ENCODE measurements at places on chromosomes 16 and 17.

DNA sequence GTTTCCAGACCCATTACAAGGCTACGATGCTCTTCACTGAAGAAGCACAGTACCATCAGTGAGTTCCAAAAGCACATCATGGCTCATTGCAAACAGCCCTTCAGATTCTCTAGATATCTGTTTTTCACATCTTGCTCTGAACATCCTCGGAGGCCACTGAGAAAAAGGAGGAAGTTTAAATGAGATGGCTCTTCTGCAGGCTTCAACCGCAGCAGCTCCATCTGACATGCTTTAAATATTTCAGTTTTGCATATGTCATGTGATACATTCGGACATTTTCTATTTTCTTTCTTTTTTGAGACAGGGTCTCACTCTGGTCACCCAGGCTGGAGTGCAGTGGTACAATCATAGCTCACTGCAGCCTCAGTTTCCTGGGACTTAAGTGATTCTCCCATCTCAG, 396.8 kb downstream of the NPIPA8 start:
- no peak for DNase-seq

DNA sequence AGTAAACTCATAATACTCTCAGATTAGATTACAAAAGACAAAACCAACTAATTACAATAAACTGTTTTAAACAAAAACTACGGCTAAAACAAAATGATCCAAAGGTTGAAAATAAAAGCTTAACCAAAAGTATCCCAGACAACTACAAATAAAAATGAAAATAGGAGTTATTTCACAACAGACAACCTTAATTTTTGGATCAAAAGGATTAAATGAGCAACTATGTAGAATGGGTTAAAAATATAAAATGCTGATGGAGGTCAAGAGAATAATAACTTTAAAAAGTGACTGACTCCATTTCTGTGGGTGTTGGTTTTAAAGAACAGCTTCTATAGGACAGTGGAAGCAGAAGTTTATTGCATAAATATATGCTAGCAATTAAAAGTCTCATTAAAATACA, 28.6 kb downstream of the METTL16 start:
- no peak for DNase-seq

DNA sequence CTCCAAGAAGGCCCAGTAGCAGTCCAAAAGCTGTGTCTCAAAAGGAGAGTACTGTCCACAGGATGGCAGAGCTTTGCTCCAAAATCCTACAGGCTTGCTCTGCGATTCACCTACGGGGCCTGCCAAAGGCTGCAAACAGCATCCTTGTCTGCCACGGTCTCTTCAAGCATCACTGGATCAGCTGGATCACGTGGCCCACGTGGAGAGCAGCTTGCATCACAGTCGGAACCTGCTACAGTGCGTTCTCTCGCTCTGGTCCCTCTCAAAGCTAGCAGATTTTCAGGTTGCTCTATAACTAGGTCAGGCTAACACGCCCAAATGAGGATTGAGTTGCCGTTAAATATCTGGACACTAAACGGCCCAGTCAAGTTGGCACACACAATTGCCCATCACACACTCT, 8.4 kb upstream of the TIMM22 start:
- no peak for DNase-seq

DNA sequence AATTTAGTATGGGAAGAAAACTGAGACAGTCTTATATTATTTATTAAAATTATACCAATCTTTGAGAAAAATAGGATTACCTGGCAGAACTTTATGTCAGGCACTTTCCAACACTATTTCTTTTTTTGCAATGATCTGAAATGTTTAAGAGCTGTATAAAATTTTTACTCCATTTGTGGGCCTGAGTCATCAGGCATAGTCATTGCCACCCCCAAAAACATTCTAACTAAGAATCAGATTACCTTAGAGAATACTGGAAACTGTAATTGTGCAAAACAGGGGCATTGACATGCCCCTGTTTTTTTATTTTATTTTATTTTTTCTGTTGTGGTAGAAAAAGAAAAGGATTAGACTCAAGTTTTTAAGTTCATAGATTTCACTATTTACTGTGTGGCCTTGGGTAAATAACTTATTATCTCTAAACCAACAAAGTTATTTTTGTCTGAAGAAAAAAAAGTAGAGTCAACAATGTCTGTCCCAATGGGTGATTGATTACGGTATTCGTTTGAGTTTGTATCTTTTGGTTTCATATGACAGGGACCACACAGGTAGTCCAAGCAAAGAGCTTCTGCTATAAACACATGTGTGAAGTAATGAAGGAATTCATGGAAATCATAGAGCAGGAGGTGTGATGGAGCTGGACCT, 24.6 kb downstream of the VAT1L start:
- no peak for DNase-seq

GRCh38 chr16:85301231-85301630, 189.0 kb upstream of the CIBAR2 start:
- DNase-seq, result no peak

- DNase-seq, result no peak
Observed at GRCh38 chr16:58495521-58496331, 4.2 kb upstream of the NDRG4 start.

- no peak for DNase-seq
Observed at GRCh38 chr16:77589071-77589765, 133.1 kb upstream of the NUDT7 start.

- DNase-seq, result no peak
Observed at GRCh38 chr17:10099051-10099571, 99.3 kb downstream of the GAS7 start.

- no peak for DNase-seq
Observed at GRCh38 chr17:57649731-57650484, 95.2 kb downstream of the CCDC182 start.

- no peak for DNase-seq
Observed at GRCh38 chr17:44887971-44888954, 11.0 kb downstream of the EFTUD2 start.

- no peak for DNase-seq
Observed at GRCh38 chr17:57645950-57646665, 99.0 kb downstream of the CCDC182 start.

DNA sequence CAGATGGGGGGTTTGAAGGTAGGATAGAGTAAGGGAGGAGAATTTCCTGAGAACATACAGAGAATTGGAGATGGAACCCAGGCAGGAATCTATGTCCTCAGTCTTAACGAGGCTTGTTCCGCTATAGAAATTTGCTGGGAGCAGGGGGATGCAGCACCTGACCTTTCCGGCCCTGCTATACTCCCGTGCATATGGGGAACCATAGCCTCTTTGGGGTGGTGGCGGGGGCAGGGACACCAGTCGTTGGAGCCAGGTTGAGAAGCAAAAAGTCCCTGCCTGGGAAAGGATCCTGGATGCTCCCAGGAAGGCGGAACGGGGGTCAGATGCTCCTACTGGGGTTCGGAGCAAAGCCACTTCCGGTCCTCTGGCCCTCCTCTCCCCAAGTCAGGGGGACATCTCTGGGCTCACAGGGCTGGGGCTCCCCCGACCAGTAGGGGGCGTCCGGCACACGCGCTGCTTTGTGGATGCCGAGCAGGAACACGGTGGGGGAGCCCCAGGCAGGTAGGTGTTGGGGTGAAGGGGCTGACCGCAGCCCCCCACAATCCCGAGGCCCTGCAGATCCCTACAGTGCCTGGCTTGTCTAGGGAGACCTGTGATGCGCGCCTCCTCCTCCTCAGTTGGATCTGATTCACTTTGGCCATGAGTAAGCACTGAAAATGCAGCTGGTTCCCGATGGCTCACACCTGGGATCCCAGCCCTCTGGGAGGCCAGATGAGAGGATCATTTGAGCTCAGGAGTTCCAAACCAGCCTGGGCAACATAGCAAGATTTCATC, 15.5 kb upstream of the TFAP4 start:
- DNase-seq, result peak; percentile 81

- no peak for DNase-seq
Observed at GRCh38 chr16:54808890-54809289, 121.8 kb upstream of the IRX5 start.

DNA sequence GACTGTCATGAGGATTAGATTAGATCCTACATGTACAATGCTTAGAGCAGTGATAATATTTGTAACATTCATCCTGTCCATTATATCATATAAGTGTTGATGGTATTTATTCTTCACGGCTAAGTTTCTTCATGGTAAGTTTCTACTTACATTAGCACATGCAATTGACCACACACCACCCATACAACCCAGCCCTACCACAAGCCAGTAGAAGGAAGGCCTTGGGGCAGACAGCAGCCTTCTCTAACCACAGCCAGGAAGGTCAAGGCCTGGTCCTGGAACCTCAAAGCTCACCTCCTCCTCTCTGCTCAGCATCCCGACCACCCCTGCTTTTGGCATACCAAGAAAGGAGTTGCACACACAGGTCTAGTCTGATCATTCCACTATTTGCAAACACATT, 245.2 kb upstream of the SDK2 start:
- no peak for DNase-seq

DNA sequence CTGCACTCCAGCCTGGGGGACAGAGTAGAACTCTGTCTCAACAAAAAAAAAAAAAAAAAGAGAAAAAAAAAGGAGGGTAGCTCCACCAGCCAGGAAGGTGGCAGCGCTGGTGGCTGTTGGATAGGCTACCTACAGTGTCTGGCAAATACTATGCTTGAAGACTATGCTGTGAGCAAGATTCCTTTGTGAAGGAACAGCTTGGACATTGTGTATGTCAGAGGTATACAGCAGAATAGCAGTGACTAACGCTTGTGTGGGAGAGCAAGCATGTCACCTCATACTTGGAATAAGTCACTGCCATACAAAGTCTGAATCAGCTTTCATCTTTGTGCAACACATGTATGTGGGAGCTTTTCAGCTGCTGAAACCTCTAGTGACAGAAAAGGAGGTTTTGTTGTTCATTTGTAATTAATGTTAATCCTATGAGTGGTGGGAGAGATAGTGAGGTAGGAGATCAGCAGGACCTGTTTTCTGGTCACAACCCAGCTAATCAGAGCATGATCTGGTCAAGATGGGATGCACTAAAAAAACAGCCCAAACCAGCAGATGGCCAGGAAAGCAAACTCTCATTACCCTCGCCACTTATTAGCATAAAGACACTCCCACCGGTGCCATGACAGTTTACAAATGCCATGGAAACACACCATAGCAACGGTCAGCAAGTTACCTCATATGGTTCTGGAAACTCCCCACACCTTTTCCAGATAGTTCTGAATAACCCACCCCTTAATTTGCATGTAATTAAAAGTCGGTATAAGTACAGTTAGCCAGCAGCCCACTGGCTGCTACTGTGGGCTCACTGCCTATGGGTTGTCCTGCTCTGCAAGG, 6.8 kb upstream of the ITGAD start:
- no peak for DNase-seq

DNA sequence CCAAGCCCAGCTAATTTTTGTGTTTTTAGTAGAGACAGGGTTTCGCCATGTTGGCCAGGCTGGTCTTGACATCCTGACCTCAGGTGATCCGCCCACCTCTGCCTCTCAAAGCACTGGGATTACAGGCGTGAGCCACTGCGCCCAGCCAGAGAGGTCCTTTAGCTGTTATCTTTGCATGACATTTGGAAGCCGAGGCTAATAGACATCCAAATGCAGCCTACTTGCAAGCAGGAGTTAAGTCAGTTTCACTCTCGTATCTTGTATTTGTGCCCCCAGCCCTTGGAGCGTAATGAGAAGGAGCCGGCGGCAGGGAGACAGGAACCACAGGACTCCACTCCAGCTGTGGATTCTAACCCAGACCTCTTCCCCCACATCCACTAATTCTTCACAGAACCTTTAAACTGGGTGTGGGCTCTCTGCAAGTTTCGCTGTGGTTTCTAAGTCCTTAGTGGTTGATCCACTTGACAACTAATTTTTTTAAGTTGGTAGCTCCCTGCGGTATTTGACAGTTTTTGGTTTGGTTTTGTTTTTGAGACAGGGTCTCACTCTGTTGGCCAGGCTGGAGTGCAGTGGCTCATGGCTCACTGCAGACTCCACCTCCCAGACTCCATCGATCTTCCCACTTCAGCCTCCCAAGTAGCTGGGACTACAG, 3.1 kb upstream of the CYTH1 start:
- DNase-seq, result no peak

- DNase-seq, result no peak
Observed at GRCh38 chr16:11034481-11034931, 90.1 kb downstream of the CLEC16A start.

- no peak for DNase-seq
Observed at GRCh38 chr17:38751144-38751807, 1.3 kb upstream of the PSMB3 start.

DNA sequence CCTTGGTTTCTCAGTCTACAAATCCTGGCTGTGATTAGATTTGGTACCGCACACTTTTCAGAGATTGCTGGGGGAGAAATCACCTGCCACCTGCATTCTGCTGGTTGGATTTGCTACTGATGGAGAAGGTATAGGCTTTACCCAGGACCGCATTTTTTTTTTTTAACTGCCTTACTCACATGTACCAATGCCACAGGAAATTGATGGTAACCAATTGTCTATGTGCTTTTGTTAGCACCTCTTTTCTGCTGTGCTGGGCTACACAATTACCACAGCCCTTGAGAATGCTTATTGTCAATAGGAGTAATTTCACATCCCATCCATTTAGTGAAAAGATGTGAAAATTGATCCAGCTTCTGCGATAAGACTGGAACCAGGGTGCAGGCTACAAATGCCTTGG, 74.4 kb upstream of the TANC2 start:
- no peak for DNase-seq

DNA sequence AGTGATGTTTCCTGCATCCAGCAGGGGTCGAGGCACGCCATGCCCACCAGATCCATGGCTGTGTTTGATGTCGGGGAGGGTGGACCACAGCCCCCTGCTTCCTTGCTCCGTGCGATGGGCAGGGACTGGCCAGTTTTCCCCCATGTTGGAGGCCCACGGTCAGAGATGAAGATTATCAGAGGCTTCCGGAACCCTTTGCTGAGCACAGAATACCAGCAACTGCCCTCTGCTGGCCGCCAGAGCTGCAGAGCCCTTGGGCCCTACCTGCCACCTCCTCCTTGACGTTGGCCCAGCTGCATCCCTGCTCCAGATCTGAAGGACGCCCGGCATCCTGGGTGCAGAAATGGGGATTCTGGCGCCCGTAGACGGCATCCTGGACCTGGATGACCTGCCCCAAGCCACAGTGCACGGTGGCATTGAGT, 23.7 kb upstream of the BCO1 start:
- no peak for DNase-seq

GRCh38 chr17:54947396-54947795, 21.1 kb downstream of the COX11 start:
- DNase-seq, result no peak

DNA sequence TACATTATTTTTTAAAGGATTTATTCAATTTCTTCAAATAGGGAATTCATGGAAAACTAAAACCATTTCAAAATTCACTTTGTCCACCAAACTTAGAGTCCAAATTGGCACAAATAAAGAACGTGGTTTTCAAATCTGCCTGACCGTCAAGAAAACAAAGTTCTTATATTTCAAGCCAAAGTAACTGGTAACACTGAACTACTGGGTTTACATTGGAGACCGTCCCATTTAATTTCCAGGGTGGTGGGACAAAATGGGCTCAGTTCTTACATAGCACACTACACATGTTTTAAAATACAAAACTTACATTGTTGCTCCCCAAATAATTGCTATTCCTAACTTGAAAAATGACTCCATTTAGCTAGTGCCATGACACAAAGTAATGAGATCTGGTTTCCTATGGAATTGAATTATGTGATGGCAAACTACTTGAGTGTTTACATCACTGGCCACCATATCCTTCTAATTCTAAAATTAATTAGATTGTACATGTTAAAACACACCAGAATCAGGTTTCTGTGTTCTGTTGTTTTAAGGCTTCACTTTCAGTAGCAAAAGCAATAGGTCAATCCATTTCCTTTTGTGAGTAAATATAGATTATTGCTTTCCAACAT, 6.5 kb downstream of the PSME3IP1 start:
- no peak for DNase-seq

GRCh38 chr17:41048441-41048840, 1.3 kb upstream of the KRTAP2-1 start:
- DNase-seq, result no peak

- no peak for DNase-seq
Observed at GRCh38 chr16:84369105-84369504, 767 bp downstream of the ATP2C2 start.
